ENCODE measurements at places on chromosomes 5 and 9. TPM values are rescaled to one million over a fixed set of nuclear protein-coding genes. Genes with fewer than 3 reads are reported as not detected.

Gene MVB12B
- 13.1 TPM for total RNA-seq

Gene FOXD4L5
- total RNA-seq, result 0.51 TPM

Gene CCL28
- 0.10 TPM for total RNA-seq

Gene AK8
- 1.5 TPM for total RNA-seq

Gene PLPP7
- 1.1 TPM for total RNA-seq

Gene ECM2
- total RNA-seq, result 34.2 TPM

Gene TNFSF8
- total RNA-seq, result not detected

DNA sequence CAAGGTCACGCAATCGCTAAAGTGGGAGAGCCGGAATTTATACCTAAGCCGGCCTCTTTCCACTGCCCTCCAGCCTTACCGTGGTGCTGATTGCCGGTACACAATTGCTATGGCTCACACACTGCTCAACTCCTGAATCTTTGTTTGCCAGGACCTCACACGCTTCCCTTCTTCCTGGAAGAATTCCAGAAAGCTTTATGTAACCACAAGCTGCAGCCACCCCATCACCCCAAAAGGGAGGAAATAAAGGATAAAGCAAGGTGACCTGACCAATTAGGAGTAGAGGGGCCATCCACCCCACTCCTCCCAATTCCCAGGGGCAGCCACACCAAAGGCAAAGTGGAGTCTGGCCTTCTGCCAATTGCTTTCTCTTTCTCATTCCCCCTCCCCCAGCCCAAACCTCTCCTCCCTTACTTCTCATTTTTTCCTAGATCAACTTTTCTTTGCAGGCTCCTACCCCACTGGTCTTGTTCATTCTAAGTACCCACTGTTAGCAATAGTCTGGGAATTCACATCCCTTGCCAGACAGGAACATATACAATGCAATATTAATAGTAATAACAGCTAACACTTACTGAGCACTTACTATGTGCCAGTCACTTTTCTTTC is 18.0 kb upstream of the CDC23 start:
- H3K36me3 ChIP-seq, result peaks cover under 1% of the 10 kb centered on the region
- DNase-seq, result no peak
- peaks cover 18% of the 10 kb centered on the region for H3K4me1 ChIP-seq
- H3K27ac ChIP-seq, result peak overlapping the region; percentile 42

GRCh38 chr5:169260896-169261569 is 39.9 kb downstream of the SLIT3 start:
- peaks cover 3% of the 10 kb centered on the region for H3K36me3 ChIP-seq
- peaks cover 19% of the 10 kb centered on the region for H3K4me1 ChIP-seq
- no peak overlapping the region for H3K4me3 ChIP-seq
- no peak overlapping the region for H3K27ac ChIP-seq

DNA sequence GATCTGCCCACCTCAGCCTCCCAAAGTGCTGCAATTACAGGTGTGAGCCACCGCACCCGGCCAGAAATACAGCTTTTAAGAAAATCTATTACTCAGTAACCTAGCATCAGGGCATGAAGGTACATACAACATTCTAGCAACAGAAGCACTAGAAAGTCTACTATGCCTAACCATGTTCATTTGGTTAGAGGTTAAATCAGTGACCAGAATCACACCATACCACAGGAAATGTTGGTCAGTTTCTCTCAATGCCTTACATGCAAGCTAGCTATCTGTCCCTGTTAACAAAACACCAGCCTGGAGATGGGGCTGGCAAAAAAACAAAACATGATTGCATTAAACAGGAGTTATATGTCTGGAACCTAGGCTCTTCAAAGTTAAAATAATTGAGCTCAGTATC is 104.1 kb downstream of the STRBP start:
- no peak for DNase-seq
- no peaks in the 10 kb centered on the region for H3K27me3 ChIP-seq
- H3K36me3 ChIP-seq, result peaks cover 2% of the 10 kb centered on the region
- H3K27ac ChIP-seq, result no peak overlapping the region

GRCh38 chr5:55650386-55650785 is 61.7 kb downstream of the SLC38A9 start:
- DNase-seq, result no peak
- H3K4me1 ChIP-seq, result peaks cover 3% of the 10 kb centered on the region
- no peak overlapping the region for H3K27ac ChIP-seq
- H3K4me3 ChIP-seq, result no peak overlapping the region

DNA sequence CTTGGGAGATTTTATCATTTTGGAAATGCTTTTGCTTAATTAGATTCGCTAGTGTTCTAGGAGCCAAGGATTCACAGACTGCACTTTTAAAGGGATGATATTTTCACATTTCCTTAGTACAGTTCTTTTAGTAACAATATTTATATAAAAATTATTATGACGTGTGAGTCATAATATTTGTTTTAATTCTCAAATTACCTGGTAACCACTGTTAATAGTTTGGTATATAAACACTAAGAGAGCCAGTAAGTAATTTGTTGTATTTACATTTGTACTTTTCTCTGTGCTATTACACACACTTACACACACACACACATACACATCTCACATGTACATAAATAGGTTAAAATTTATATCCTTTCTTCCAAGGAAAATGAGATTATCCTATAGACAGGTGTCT is 58.8 kb upstream of the RAD23B start:
- no peak overlapping the region for H3K27ac ChIP-seq
- peaks cover 22% of the 10 kb centered on the region for H3K4me1 ChIP-seq
- DNase-seq, result no peak
- no peaks in the 10 kb centered on the region for H3K36me3 ChIP-seq
- H3K27me3 ChIP-seq, result no peaks in the 10 kb centered on the region
- no peak overlapping the region for H3K4me3 ChIP-seq

- peaks cover 25% of the 10 kb centered on the region for H3K4me1 ChIP-seq
Measured at GRCh38 chr9:121782514-121783110, 131.2 kb downstream of the DAB2IP start.

- no peaks in the 10 kb centered on the region for H3K4me1 ChIP-seq
- no peak overlapping the region for H3K27ac ChIP-seq
- H3K27me3 ChIP-seq, result peaks cover 4% of the 10 kb centered on the region
- no peaks in the 10 kb centered on the region for H3K36me3 ChIP-seq
- DNase-seq, result no peak
Measured at GRCh38 chr5:102211165-102211564, 84.9 kb downstream of the SLCO4C1 start.

- no peaks in the 10 kb centered on the region for H3K27me3 ChIP-seq
- peaks cover 56% of the 10 kb centered on the region for H3K4me1 ChIP-seq
- no peak overlapping the region for H3K4me3 ChIP-seq
- no peak for DNase-seq
- no peaks in the 10 kb centered on the region for H3K36me3 ChIP-seq
- H3K27ac ChIP-seq, result peak overlapping the region; percentile 5
Measured at GRCh38 chr5:141824717-141825116, 53.5 kb downstream of the PCDH1 start.

- H3K4me1 ChIP-seq, result peaks cover 26% of the 10 kb centered on the region
- peak overlapping the region; percentile 19 for H3K27ac ChIP-seq
- DNase-seq, result no peak
- H3K4me3 ChIP-seq, result no peak overlapping the region
Measured at GRCh38 chr9:6384732-6385131, 28.3 kb upstream of the UHRF2 start.

GRCh38 chr9:105098370-105098769 is 146.1 kb upstream of the SLC44A1 start:
- no peaks in the 10 kb centered on the region for H3K27me3 ChIP-seq
- no peak overlapping the region for H3K27ac ChIP-seq
- no peak for DNase-seq

DNA sequence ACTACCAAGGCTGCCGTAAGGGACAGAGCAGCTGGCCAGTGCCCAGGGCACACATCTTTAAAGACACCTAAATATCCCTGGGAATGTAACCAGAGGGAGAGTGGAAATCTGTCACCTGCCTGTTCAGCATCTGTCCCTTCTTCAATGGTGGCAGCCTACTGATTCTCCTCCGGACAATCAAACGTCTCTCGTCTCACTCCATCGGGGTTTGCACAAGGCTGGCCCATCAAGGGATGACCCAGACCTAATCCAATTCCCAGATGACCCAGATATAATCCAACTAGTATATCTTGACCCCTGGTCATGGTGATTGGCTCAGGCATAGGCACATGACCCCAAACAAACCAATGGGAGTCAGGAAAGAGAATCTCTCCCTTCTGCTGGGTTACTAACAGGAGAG is 93.5 kb downstream of the HRH2 start:
- H3K27me3 ChIP-seq, result peaks cover 49% of the 10 kb centered on the region
- no peak for DNase-seq
- H3K36me3 ChIP-seq, result no peaks in the 10 kb centered on the region
- no peak overlapping the region for H3K4me3 ChIP-seq
- H3K4me1 ChIP-seq, result no peaks in the 10 kb centered on the region

DNA sequence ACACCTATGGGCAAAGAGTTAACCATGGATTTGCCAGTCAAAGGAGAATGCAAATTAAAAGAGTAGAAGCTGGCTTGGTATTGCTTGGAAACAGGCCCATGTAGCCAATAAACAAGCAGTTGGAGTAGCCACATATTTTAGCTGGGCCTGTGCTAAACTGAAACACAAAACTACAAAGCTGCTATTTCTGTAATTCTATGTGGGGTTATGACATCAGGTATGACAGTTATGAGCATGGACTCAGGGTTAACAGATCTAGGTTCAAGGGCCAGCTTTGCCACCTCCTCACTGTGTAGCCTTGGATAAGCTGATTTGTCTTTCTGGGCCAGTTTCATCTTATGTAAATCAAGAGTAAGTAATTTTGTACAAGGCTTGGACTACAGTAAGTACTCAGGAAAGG is 142.7 kb downstream of the PIP5K1B start:
- no peaks in the 10 kb centered on the region for H3K4me1 ChIP-seq
- H3K36me3 ChIP-seq, result no peaks in the 10 kb centered on the region
- DNase-seq, result no peak
- peaks cover 5% of the 10 kb centered on the region for H3K27me3 ChIP-seq
- H3K4me3 ChIP-seq, result no peak overlapping the region
- H3K27ac ChIP-seq, result no peak overlapping the region

GRCh38 chr9:12993466-12993865 is 218.6 kb downstream of the LURAP1L start:
- H3K4me1 ChIP-seq, result peaks cover 29% of the 10 kb centered on the region
- no peak for DNase-seq
- H3K27me3 ChIP-seq, result no peaks in the 10 kb centered on the region
- H3K27ac ChIP-seq, result peak overlapping the region; percentile 66

DNA sequence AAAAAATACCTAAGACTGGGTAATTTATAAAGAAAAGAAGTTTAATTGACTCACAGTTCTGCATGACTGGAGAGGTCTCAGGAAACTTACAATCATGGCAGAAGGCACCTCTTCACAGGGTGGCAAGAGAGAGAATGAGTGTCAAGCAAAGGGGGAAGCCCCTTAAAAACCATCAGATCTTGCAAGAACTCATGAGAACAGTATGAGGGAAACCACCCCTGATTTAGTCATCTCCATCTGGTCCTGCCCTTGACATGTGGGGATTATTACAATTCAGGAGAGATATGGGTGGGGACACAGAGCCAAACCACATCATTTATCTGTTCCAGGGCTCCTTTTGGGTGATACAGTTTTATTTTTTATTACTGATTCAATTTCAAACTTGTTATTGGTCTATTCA is 23.2 kb upstream of the ADAMTS16 start:
- no peak overlapping the region for H3K27ac ChIP-seq
- no peak overlapping the region for H3K4me3 ChIP-seq
- peaks cover 47% of the 10 kb centered on the region for H3K27me3 ChIP-seq
- no peak for DNase-seq
- H3K4me1 ChIP-seq, result no peaks in the 10 kb centered on the region
- H3K36me3 ChIP-seq, result peaks cover 4% of the 10 kb centered on the region

- H3K4me3 ChIP-seq, result no peak overlapping the region
- no peak overlapping the region for H3K27ac ChIP-seq
- peaks cover 1% of the 10 kb centered on the region for H3K36me3 ChIP-seq
- peaks cover 3% of the 10 kb centered on the region for H3K27me3 ChIP-seq
- no peaks in the 10 kb centered on the region for H3K4me1 ChIP-seq
Measured at GRCh38 chr5:178182158-178182876, 4.9 kb downstream of the GMCL2 start.

- no peak overlapping the region for H3K4me3 ChIP-seq
- H3K27ac ChIP-seq, result no peak overlapping the region
- H3K27me3 ChIP-seq, result peaks cover 5% of the 10 kb centered on the region
- no peak for DNase-seq
Measured at GRCh38 chr5:120866997-120867396, 402.9 kb downstream of the PRR16 start.

GRCh38 chr9:137674307-137674975 is 55.6 kb downstream of the EHMT1 start:
- DNase-seq, result peak; percentile 41
- no peak overlapping the region for H3K4me3 ChIP-seq
- H3K4me1 ChIP-seq, result peaks cover 37% of the 10 kb centered on the region
- no peaks in the 10 kb centered on the region for H3K27me3 ChIP-seq
- H3K27ac ChIP-seq, result no peak overlapping the region

GRCh38 chr9:137224830-137225694 is at the start of gene CYSRT1:
TSS of gene CYSRT1 (plus strand) at chr9:137225174. CDS start at chr9:137225622, 448 bp downstream.
- H3K27ac ChIP-seq, result no peak within 1 kb of the TSS
- no peaks in the 10 kb centered on the region for H3K36me3 ChIP-seq
- peak within 1 kb of the TSS; percentile 68 for H3K4me3 ChIP-seq
- peaks cover 13% of the 10 kb centered on the region for H3K4me1 ChIP-seq
- peaks cover 2% of the 10 kb centered on the region for H3K27me3 ChIP-seq
- no peak for DNase-seq

DNA sequence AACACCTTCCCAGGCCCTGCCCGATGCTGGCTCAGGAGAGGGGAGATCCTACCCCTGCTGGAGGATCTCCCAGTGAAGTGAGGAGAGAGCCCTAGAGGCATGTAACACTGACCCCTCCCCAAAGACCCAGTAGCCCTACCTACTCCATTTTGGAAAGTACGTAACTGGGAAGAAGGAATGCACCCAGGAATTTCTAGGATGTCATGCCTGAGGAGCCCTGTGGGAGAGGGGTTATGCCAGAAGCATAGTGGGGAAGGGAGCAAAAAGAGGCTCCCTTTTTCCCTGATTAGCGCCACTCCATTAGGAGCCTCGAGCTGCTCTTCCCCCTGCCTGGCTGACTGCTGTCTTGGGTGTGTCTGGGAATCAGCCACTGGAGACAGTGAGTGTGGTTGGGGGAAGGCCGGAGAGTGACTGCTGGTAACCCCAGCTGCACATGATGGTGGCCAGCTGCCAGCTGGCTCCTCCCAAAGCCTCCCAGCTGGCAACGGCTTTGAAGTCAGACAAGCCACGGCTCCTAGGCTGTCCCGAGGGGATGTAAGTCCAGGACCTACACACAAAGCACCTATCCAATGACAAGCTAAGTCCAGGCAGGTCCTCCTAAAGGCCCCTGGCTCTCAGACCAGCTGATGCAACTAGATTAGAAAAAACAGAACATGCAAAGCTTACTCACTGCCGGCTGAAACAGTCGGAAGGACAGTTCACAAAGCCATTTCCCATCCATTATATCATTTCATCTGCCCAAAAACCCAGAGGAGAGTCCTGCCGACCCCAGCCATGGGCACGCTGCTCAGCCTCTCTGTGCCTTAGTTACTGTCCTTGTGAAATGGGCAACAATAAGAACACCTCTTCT is 136.5 kb upstream of the ABCA1 start:
- H3K36me3 ChIP-seq, result peaks cover 3% of the 10 kb centered on the region
- peak; percentile 96 for DNase-seq

Measured in chondrocyte (in vitro differentiated cells).